Neural progenitor cell (in vitro differentiated cells): ENCODE measurements at places on chromosomes 5 and 9. TPM values are rescaled to one million over a fixed set of nuclear protein-coding genes. Genes with fewer than 3 reads are reported as not detected.

SLC36A3 gene
- total RNA-seq, result not detected in 2 replicates

SAXO1 gene
- 0.09 and 0.15 TPM in 2 replicates for total RNA-seq

BARX1 gene
- 0.17 and 2.9 TPM in 2 replicates for total RNA-seq

SPINK1 gene
- not detected in 2 replicates for total RNA-seq

PPP1R26 gene
- total RNA-seq, result 23.0 and 48.7 TPM in 2 replicates

BAAT gene
- 0.09 and 0.15 TPM in 2 replicates for total RNA-seq

PRUNE2 gene
- total RNA-seq, result 18.4 and 28.2 TPM in 2 replicates
